ENCODE measurements at places on chromosomes 1 and 21.
A peak's percentile ranks its signal among the peaks of the same experiment; 100 is the strongest.

- no peak for DNase-seq
Observed at GRCh38 chr1:147753081-147753480, 7.3 kb downstream of the GJA5 start.

DNA sequence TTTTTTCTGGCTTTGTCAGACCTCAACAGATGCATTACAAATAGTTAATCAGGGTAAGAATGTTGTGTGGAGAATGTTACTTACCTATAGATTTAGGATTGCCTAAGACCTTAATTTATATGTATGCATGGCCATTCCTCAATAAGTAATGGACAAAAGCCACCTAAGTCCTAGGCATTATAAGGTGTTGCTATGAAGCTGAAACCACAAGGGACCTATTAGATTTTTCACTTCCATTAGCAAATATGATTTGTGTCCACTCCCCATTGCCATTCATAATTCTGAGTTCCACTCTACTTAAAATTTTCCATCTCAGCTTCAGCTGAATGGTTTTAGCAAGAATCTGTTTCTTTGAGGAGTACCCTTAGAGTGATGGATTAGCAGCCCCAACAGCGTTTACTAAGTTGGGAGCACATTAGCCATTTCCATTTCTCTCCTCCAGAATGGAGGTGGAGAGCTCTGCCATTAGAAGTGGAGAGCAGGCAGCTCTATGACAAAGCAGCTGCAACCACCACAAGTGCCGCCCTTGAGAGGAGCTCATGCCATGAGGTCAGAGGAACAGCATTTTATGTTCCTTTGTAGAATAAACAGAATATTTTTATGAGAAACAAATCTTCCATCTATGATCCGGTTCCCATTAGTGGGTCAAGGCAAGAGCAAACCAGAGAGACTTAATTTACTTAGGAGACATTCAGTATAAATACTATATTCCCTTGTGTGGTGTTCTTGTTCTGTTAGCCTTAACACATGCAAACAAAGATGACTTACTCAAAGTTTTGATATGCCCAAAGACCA lies 28.9 kb upstream of the C1orf87 start:
- no peak for DNase-seq

- no peak for DNase-seq
Observed at GRCh38 chr1:175602026-175602585, 141.3 kb downstream of the TNR start.

GRCh38 chr1:29933067-29933466 lies 696.7 kb downstream of the PTPRU start:
- DNase-seq: no peak

DNA sequence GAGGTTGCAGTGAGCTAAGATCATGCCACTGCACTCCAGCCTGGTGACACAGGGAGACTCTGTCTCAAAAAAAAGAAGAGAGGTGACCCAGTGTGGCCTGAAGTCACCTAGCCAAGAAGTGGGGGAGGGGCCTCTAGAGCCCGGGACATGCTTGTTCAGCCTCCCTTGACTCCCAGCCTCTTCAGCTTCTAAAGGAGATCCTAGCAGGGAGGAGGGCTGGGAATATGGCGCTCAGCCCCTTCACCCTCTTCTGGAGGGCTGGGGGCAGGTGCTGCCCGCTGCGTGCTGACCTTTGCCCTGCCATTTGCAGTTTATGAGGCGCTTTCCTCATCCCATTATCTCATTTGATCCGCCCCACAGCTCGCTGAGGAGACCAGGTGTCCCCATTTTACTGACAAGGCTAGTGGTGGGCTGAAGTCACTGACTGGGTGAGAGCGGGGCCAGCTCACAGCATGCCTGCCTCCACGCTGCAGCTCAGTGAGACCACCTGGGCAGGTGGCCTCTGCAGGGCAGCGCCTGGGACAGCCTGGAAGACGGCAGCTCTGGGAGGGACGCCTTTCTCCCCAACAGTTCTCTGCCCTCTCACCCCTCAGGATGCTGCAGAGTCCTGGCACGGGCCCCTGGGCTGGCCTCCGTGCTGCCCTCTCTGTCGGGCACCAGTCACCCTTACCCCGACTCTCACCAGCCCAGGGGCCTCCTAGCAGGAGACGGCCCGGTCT lies 7.5 kb downstream of the ELF3 start:
- DNase-seq: no peak

- DNase-seq: no peak
Observed at GRCh38 chr1:192350356-192350755, 33.6 kb downstream of the RGS21 start.

DNA sequence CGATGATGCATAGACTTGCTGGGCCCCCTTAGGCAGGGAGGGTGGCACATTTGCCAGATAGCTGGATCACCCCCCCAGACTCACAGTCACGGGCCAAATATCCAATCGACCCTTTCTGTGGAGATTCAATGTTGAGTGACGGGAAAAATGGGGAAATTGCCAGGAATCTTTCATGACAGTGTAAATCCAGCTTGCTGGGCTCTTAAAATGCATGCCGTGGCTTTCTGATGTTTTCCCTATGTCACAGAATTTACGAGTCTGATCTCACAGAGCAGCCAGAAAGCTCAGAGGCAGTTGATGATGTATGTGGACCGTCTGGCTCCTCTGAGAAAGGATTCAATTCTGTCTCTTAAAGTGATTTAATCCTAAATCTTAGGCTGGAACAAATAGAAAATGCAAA lies 150.1 kb upstream of the ZNF644 start:
- no peak for DNase-seq

DNA sequence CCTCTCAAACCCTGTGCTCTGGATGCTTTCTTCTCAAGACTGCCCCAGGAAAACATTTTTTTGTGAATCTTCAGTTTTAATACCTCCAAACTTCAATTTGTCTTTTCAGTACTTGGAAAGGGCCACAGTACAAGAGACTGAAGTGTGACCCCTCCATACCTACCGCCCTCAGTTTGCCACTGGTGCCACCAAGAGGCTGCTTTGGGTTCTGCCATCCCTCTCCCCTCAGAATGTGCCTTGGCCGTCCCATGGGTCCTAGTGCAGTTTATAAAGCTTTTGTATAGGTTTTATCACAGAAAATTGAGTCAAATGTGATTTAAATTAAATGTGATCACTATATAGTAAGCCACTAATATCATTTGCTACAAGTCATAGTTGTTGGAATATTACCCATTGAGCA lies 60.8 kb upstream of the PGD start:
- DNase-seq: peak; percentile 48

GRCh38 chr1:114345930-114346479 lies 165.0 kb downstream of the TRIM33 start:
- DNase-seq: no peak

DNA sequence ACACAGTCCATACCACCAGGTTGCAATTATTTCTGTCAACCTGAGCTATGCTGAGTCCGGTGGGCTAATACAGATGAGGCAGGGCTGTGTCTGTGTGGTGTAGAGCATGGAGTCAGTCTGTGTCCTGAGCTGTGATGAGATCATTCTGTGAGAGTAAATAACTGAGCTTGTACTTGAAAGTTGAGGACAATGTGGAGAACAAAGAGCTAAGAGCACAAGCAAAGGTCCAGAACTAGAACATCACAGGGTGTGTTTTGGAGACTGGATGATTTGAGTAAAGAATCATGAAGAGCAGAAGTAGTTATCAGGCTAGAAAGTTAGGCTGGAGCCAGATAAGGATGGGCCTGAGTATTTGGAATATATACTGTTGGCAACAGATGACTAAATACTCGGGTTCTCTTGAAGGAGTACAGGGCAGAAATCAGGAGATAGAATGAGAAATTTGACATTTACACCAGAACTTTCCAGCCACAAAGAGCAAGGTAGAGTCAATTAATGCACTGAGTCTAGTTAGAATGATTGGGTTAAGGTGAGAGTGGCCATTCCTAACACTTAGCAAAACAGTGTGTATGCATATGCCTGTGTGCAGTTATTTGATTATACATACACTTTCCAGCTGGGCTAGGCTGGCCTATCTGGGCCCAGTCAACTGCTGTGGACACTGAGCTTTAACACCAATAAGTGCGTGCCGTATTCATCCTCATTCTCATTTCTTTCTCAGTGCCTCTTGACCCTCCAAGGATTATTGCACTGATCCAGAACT lies 48.8 kb downstream of the LEPR start:
- no peak for DNase-seq
